ENCODE measurements at places on chromosomes 2 and 18.

- no peak for DNase-seq
These were observed 41.9 kb downstream of the ZNF521 start for GRCh38 chr18:25310045-25310444.

DNA sequence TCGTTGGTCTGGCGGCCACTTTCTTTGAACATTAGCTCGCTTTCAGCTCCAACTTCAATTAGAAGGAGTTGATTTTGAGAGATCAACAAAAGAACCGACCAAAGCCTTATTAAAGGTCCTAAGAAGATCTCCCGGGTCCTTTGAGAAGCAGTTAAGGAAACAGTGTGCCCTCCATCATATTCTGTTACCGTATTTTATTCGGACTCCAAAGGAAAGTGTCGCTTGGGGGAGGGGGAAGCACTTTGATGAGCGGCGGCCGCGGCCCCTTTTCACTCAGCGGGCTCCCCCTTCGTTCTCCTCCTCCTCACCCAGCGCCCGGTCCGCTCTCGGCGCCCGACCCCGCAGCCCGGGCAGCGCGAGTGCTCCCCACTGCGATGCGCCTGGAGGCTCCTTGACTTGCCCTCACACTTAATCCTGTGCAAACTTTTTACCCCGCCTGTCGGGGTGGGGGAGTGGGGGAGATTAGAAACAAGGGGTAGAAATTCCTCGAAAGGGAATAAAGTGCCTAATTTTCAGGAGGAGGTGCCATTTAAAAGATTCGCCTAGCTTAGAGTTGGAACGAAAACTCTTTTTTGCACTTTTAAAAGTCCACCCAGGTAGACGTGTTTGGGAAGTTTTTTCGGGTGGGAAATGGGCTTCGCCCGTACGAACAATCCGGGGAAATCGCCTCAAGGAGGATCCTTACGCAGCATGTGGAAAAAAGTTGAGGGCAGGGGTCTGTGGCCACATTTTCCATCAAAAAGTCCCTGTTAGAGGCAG lies 1.2 kb upstream of the OTX1 start:
- DNase-seq: no peak

- no peak for DNase-seq
These were observed 51.7 kb downstream of the KCNIP3 start for GRCh38 chr2:95348609-95349567.

DNA sequence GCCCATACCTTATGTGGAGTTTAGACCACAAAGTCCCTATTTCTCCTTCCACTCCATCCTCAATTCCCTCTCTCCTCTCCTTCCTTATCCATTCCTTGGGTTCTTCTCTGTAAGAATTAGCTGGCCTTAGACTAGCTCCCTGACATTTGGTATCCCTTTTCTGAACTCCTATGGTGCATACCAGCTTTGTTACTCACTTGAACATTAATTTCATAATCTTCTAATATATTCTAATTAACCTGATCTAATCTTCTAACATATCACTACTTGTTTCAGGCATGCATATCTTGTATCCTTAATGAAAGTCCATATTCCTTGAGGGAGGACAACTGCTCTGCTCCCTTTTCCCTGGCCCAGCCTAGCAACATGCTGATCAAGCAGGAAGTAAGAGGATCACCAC lies 66.4 kb downstream of the EHD3 start:
- no peak for DNase-seq

DNA sequence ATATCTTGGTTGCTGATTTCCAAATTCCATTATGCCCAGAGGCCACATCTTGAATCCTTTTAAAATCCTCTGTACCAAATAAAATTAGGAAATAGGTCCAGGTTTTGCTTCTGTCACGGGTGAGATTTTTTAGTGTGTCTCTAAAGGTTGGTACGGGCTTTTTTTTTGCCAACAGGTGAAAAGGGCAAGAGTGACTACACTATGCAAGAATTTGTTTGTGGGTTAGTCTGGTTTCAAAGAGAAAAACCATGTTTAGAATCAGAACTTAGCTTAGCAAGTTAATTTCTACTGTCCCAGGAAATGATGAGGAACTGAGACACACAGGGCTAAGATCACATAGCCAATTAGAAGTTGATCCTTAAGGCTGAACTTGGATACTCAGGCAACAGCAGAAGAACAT lies 41.7 kb downstream of the POLR1A start:
- no peak for DNase-seq

All from CD8-positive, alpha-beta memory T cell (primary cell).